ENCODE measurements at places on chromosomes 2 and 18.

DNA sequence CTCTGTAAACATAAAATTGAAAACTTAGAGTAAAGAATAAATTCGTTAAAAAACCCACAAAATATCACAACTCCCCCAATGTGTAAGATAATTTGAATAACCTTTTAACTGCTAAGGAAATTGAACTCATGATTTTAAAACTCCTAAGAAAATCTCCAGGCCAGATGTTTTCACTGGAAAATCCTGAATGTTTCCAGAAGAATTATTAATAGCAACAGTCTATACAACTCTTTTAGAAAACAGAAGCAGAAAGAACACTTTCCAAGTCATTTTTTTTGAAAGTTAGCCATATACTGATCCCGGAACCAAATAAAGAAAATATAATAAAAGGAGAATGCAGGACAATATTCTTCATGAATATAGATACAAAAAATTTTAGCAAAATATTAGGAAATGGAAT, 165.6 kb downstream of the ACOXL start:
- no peak for DNase-seq

DNA sequence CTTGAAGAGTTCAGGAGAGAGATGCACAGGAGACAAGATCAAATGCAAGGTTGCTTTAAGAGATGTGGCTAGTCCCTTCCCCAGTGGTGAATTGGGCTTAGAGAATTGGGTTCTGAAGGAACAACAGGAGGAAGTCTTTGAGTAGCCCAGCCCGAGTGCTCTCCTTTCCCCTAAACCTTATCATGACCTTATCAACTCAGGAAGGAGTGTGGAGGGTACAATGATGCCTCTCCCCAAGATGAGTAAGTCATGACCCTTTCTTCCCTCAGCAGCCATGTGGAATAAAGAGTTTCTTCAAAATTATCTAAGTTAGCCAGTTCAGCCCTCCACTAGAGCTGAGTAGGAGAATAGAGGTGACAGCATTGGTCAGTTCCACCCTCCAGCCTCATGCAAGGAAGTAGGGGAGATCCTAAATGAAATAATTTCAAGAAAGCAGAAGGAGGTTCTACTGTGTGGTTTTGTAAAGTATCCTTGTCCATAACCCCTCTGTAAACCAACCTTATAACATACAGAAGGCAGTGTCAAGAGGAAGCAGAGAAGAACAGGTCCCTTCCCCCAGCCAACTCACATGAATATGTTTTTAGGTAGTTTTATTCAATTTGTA, 88.4 kb downstream of the ARHGAP15 start:
- no peak for DNase-seq

DNA sequence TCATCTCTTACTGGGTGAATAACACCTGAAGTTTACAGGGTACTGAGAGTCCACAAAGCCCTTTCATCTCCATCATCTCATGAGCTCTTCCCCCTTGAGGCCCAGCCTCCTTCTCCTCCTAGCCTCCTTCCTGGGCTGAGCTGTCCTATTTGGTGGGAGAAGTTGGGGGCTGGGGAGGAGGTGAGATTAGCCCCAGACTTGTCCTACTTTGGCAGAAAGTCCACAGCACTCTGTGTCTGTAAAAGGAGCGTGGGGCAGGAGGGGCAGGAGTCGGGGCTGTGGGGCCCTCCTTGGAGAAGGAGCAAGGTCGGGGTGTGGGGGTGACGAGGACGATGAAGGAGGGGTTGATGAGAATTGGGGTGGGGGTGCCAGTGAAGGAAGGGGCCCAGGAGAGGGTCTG, 10.0 kb upstream of the DES start:
- no peak for DNase-seq

GRCh38 chr2:104412384-104412783, 441.5 kb upstream of the POU3F3 start:
- no peak for DNase-seq

DNA sequence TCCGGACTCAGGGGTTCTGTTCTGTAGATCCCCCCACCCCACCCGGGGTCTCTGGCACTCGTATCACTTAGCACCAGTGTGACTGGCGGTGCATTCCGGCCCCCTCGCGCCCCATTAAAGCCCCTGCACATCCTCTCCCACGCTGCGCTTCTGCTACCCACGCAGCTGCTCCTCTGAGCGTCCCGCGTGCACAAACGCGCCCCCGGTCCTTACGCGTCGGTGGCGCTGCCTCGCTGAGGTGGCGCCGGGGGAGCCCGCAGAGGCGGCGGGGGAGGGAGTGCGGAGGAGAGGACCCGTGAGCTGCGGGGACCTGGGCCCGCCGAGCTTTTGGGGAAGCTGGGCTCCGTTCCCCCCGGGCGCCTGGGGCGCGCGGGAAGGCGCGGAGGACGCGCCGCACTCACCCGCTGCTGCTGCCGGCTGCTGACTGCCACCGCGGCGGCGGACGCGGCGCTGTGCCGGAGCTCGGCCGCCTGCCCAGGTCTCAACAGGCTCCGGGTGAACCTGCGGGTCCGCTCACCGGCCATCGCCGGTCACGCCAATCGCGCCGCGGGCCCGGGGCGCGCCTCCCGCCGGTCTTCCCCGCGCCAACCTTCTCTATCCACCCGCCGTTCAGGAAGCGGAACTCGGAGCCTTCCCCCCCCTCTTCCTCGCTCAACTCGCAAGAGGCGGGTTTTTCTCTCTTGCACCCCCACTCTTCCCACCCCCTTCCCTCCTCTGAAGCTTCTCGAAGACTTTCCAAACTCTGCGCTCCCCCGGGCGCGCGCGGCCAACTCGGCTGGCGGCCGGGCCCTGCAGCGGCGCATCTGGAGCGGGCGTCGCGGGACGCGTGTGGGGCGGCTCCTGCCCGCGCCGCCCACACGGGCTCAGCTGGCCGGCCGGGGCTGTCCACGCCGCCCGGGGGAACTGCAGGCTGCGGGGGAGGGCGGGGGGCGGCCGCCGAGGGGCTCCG, at the start of gene DOCK10:
DOCK10 (minus strand) TSS at position 618 of the 949 bp plus-strand sequence; CDS start at position 524, 94 bp downstream.
- no peak for DNase-seq

- no peak for DNase-seq
These were observed 432.4 kb downstream of the FBXO15 start for GRCh38 chr18:73715210-73715670.

- no peak for DNase-seq
These were observed 258.8 kb downstream of the PLCL1 start for GRCh38 chr2:198063242-198063641.

GRCh38 chr2:30412047-30412683, 34.9 kb upstream of the LCLAT1 start:
- DNase-seq = no peak

- DNase-seq = no peak
These were observed 269.3 kb upstream of the SETBP1 start for GRCh38 chr18:44411262-44411905.

- DNase-seq = peak; percentile 86
These were observed at the start of gene DTNA for GRCh38 chr18:34709750-34710441. DTNA (plus strand) TSS chr18:34710298; CDS start chr18:34755977, 45,679 bp downstream.

GRCh38 chr2:221541131-221541735, 30.9 kb downstream of the EPHA4 start:
- DNase-seq = no peak

DNA sequence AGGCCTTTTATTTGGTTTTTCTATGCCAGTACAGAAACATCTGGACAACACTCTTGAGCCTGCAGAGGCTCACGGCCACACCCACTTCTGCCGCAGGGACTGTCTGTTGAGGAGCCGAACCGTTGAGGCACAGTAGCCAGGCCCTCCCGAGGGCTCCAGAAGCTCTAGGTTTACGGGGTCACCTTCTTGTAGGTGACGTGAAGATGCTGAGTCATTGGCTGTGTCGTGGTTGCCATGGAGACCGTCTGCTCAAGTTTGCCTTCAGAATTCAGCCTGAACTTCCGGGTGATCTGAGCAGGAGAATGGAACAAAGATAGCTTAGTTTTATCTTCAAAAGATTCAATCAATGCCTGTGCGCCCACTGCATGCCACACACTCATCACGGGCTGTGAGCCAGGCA, 25.9 kb downstream of the BOK start:
- DNase-seq = peak; percentile 17

DNA sequence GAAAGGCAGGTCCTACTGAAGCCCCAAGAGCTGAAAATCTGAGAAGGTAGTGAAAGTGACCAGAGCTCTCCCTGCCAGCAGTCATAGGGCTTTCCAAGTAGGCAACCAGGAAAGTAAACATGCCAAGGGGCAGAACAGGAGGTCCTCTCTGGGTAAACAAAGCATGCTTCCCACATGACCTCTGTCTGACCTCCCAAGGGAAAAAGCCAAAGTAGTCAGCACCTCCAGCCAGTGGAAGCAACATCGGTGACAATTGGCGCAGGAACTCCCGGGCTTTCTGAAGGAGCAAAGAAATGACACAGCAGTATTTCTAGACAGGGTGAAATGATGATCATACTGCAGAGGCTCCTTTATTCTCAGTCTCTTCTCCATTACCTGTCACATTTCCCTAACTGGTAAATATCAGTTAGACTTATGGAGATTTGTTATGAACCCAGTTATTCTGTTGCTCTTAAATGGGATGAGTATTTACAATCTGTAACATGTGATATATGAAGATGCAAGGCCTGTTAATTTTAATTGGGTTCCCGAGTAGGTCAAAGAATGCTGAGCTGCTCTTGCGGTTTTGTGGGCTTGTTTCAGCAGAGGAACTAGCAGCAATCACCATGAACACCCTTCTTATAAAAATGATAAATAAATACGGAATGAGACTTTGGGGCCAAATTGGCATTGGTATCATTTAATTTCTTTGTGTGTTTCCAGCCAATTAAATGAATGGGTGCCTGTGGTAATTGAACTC, 321.0 kb downstream of the RND3 start:
- DNase-seq = no peak

GRCh38 chr2:58194458-58194857, 46.7 kb downstream of the FANCL start:
- DNase-seq = no peak

DNA sequence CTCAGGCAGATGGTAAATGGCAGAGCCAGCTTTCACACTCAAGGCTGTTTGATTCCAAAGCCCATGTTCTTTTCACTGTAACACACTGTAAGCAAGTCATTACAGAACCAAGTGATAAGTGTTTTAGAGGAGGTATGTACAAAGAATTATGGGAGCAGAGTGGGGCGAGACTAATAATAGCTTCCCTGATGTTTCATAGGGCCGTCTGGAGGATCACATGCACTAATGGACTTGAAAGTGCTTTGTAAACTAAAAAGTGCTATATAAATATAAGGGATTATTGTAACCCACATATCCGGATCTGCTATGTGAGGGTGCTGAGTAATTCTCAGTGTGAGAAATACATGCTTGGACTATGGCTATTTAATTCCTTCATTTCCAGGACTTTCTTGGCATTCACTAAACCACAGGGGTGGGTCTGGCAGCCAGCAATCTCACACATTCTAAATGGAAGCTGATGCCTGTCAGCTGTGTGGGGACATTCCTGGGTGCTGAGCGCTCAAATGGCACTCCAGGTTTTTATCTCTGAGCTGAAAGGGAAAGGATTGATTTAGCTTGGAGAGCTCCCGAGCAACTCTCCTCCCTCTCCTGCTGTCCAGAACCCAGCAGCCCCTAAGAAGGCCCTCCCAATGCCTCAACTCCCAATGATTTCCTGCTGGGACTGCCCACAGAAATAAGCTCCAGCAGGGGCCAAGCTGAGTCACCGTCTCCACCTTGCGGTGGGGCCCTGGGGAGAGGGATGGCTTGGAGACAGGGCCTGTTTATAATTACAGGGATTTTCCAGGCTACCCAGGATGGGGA, 222.8 kb downstream of the SOX11 start:
- no peak for DNase-seq

DNA sequence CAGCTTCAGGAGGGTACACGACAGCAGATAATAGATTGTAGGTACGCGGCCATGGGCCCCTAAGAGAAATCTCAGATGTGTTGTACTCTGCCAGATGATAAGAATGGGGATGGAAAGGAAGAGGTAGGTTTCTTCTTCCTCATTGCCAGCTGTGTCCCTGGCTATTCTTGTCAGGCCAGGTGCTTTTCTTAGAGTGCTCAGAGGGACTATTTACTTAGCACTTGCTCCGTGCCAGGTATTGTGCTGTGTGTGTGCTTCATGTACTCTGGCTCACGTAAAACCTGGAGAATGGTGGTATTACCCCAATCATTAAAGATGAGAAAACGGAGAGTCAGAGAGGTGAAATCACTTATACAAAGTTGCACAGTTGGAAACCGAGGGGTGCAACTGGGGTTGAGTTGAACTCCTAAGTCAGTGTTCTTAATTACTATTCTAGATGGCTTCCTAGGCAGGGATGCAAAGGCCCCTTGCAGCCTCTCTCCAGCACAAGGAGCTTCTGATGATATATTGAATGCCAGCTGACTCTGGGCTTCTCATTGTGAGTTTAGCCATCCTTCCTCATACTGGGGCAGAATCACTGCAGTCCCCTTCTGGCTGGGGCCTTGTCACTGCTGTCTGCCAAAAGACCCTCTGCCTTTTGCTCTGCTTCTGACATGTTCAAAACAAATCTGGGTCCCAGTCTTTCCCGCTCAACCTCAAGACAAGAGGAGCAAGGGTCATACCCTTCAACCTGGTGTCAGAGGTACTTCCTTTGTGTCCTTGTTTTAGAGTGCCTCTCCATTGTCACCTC, 60.7 kb downstream of the LYPD1 start:
- DNase-seq = no peak

DNA sequence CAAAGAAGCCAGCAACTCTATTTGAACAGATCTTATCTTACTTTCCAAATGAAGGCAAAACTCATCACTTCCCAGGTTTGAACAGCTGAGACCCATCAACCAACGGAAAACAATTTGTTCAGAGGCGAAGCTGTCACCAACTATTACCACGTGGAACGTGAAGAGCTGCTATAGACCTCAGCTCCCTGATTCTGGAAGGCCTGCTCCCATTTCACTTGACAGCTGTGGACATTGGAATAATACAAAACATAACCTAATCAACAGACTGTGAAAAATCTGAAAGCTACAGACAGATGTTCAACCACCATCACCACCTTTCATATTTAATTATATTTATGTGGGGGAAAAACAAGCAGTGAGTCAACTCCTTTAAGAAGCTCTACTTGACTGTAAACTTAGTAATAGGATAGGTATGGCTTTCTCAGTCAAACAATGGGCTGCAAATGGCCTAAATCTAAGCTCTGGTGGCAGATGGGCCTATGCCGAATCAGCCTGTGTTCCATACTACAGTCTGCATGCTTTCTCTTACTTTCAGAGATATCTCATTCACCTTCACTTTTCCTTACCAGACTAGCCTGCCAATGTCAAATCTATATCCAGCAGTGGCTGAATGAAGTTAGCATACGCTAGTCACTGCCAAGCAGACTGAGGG, 896.4 kb downstream of the TDRD15 start:
- DNase-seq = no peak

Measured in GM04504 (cell line).